ENCODE measurements at places on chromosomes 12 and 14.
A peak's percentile ranks its signal among the peaks of the same experiment; 100 is the strongest.

DNA sequence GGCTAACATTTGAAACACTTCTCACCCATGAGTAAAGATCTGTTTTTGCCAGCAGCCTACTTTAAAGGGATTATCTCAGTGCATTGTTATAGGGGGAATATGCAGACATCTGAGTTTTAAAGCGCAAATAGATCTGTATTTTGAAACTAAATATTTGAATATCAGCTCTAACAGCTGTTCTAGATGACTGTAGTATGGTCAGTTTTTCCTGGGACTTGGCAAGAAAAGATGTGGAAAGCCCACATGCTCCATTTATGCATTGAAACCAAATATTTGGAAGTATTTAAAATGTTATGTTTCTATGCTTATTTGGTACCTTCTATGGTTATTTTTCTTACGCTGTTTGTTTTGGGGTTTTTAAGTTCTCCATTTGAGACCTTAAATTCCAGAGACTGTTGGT is 41.7 kb downstream of the RIC8B start:
- DNase-seq: no peak

GRCh38 chr14:54291491-54292191 is 105.2 kb upstream of the CDKN3 start:
- DNase-seq: no peak

DNA sequence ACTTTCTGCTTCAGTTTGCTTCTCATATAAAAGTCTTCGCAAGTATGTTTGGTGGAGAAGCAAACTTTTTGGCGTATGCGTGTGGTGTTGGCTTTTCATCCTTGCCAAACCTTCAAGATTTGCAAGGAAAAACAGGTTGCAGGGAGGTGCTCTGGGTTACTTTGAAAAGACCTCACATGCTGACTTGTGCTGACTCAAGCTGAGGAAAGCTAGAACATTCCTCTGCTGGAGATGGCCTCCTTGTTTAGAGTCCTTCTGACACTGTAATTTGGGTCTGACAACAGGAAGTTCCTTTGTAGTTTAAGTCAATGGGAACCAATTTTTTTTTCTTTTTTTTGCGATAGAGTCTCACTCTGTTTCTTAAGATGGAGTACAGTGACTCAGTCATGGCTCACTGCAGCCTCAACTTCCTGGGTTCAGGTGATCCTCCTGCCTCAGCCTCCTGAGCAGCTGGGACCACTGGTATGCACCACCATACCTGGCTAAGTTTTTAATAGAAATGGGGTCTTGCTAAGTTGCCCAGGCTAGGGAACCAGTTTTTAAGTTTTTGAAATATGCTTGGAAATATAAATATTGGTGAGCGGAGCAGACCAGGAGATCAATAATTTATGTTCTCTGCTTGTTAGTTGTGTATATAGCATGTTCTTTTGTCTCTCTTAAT is 2.6 kb upstream of the ACACB start:
- DNase-seq: no peak

DNA sequence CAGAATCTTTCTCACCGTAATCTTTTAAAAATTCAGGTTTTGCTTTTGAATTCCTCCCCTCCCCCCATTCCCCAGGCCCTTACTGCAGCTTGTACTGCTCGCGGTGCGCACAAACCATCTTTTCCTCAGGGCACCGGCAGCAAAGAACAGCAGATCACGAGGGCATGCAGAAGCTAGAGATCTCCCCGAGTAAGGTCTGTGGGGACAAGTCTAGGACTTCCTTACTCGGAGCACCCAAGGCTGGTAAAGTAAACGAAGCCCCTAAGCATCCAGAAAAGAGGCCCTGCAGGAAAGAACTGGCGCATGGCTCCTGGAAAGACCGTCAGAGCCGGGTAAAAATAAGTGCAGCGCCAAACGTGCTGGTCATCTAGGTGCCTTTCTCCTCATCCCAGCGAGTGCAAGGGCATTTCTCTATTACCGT is 727 bp downstream of the LDHB start:
- peak; percentile 22 for DNase-seq

GRCh38 chr14:56962444-56963080 is 152.3 kb upstream of the OTX2 start:
- DNase-seq: no peak

GRCh38 chr12:114670291-114670980 is 13.5 kb downstream of the TBX3 start:
- DNase-seq: no peak

GRCh38 chr12:28086521-28087155 is 103.6 kb upstream of the CCDC91 start:
- no peak for DNase-seq

GRCh38 chr12:7695566-7696197 is at the start of gene GDF3:
TSS of gene GDF3 (minus strand) at chr12:7695775. CDS start at chr12:7695728, 47 bp downstream.
- DNase-seq: no peak

DNA sequence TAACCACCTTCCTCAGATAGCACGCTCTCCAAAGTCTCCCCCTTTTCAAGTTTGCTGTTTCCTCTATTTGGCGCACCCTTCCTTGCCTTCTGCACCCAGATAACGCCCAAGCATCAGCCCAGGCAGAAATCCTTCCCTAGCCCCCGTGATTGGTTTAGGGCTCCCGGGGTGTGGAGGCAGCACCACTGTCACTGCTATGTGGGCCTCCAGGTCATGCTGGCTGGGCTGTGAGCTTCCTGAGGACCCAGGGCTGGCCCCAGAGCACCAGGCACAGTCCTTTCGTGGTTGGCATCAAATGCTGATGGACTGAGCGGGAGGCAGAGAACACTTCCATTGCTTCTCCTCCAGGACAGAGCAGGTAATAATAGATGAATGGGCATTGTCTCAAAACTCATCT is 311.4 kb downstream of the BCL11B start:
- no peak for DNase-seq

GRCh38 chr12:3132636-3133404 is 55.6 kb downstream of the TSPAN9 start:
- no peak for DNase-seq

DNA sequence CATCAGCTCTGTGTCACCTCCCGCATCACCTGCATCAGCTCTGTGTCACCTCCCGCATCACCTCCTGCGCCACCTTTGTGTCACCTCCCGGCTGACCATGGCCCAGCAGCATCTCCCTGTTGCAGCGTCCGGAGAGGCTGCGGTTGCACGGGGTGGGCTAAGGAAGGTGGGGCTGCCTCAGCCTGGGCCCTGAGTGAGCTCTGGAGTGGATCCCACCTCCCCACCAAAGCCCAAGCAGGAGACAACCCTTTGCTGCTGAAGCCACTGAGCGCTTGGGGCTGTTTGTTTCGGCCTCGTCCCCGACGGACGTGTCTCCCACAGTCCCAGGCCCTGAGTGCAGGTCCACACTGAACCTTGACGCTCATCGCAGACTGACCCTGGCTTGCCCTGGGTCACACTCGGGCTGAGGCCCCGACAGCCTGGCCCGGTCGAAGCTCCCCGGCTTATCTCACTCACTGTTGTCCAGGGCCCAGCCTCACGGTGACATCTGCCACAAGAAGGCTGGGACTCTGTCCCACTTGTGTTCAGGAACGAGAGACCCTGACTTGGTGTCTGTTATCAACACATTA is 12.2 kb downstream of the TMEM121 start:
- no peak for DNase-seq

DNA sequence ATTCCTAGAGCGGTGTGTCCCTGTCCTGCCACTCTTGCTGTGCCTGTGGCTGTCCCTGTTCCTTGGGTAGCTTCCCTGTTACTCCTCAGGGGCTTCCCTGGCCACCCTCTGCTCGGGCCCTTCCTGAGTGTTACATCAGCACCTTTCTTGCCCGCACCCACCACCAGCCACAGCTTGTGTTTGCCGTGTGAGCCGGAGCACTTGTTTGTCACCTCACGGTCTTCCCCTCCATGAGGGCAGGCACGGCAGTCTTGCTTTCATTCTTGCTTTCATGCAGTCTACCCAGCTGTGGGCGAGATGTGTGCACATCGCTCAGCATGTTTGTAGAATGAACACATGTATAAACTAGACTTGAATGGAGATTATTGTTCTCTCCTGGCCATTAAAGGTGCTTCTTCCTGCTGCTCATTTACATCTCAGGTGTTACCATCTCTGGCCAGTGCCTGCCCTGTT is 42.0 kb downstream of the TRAF3 start:
- peak; percentile 40 for DNase-seq

DNA sequence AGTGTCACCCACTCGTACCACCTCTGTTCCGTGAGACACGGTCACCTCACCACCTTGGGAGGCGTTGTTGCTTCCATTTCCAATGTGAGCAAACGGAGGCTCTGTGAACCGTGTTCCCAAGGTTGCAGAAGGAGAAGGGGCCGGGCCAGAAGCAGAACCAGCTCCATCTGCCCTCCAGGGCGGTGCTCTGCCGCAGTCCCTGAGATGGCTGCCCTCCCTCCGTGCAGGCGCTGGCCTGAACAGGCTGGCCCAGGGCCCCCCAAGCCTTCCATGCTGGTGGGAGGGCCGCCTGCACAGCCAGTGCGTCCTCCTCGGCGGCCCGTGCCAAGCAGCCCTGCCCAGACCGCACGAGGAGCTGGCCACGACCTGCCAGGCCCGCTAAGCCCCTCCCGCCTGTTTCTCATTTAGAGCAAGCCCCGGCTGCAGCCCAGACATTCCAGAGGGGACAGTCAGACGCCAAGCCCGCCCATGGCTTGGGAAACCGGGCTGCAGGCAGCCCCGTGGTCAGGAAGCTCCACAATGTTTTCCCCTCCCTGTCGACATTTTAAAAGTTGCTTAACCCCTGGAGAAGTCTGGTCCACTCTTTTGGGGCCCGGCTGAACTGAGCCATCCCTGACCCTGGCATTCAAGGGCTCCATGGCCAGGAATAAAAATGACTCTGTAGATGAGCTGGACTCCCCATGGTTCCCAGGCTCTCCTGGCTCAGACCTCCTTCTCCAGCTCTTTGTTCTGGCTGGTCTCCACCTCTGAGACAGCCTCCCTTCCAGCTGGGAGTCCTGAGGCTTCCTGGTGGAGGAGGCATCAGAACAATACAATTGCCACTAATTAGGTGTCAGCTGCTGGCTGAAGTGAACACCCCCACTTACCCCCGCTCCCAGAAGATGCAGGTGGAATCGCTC is 236.0 kb downstream of the BCL11B start:
- no peak for DNase-seq

- no peak for DNase-seq
These were observed 232.1 kb downstream of the MSRB3 start for GRCh38 chr12:65510584-65511050.

DNA sequence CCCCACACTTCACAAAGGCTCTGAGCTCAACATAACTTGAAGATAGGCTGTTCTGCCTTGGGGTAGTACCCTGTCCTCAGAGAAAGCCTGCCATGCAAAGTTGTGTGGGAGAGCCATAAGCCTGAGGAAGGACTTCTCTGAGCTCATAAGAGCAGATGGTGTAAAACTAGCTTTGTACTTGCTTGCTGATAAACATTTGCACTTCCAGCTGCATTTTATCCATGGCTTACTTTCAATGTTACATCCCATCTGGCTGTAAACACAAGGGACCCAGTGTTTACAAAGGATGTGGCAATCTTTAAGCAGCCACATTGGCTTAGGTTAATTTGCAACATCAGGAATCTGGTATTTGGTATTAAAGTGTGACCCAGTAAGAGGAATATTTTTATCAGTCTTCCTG is 258.1 kb downstream of the IPO8 start:
- DNase-seq: no peak

DNA sequence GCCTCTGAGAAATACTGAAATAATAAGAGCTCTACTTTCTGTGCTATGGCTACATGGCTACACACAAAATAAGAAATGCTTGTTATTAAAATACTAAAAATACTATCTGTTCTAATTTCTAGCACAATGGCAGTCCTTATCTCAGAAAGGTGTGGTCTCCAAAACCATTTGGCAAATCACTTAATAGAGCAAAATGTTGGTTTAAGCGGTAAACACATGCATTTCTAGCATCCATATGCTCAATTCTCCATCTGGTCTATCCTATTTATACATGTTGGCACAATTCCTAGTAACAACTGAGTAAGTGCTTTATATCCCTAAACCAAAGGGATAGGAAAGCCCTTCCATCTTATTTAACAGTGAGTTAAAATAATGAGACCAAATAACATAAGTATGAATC is 107.0 kb downstream of the PAPLN start:
- DNase-seq: no peak

DNA sequence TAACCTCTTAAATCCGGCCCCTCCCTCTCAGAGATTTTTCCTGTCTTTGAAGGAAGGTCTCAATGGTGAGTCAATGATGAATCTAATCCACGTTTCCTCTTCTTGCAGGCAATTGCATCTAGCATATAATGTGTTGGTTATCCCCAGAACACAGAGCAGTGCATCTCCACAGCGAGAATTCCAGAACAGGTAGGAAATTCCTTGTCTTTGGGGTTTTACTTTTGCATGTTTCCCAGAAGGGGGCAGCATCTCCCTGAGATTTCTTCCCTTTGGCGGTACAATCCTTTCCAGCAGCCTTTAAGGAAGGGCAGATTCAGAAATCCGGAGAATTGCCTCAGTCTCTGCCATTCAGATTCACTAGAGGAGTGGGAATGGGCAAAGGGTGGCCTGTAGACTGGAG is 128.0 kb downstream of the KCNA5 start:
- no peak for DNase-seq

GRCh38 chr14:52222901-52223300 is 44.6 kb upstream of the PTGDR start:
- DNase-seq: no peak

DNA sequence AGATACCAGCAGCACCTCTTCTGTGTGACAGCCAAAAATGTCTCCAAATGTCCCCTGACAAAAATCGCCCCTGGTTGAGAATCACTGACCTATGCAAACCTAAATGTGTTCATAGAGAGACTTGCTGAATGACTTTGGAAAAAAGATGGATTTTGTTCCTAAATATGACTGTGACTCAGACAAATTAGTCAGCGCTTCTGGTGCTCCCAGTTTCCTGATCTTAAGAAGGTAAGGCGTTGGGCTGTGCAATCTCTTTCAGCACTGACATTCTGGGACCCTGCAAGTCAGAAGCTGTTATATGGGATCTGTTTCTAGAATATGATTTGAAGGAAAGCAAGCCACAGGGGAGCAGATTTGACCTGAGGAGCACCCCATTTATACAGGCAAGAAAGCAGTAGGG is 90.6 kb upstream of the PWP1 start:
- DNase-seq: no peak

DNA sequence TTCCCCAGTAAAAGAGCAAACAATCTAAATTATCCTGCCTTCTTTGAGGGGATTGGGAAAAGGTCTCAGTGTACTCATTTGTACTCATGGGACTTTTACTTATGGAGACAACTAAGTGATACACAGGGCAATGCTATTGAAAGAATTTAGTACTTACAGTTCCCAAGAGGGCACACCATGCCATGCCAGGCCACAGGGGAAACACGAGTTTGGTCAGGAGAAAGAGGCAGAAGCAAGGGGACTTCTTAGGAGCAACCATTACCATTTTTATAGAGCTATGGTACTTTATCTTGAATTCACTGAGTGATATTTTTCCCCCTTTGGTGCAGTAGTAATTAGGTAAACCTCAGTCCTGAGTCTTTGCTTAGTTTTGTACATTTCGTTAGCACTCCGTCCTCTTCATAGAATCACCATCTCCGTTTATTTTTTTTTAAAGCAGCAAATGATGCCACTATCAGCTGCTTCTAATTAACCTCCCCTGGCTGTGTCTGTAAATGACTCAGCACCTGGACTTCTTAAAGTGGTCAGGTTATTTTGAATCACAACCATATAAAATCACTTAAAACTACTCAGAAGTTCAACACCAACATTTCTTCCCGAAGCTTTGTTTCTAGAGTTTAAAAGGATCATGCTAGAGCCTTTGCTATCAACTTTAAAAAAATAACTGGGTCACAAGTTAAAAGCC is 5.9 kb upstream of the WASHC3 start:
- no peak for DNase-seq

- DNase-seq: no peak
These were observed 113.2 kb upstream of the FLRT2 start for GRCh38 chr14:85416771-85417170.

- DNase-seq: no peak
These were observed 11.8 kb downstream of the HNRNPC start for GRCh38 chr14:21257394-21257909.

Measured in stimulated activated CD8-positive, alpha-beta memory T cell treated with anti-CD3 and anti-CD28 coated beads, Interleukin-4, amount 100 ng/mL, for 24 hours (primary cell).